ENCODE measurements at places on chromosomes 4 and X.

DNA sequence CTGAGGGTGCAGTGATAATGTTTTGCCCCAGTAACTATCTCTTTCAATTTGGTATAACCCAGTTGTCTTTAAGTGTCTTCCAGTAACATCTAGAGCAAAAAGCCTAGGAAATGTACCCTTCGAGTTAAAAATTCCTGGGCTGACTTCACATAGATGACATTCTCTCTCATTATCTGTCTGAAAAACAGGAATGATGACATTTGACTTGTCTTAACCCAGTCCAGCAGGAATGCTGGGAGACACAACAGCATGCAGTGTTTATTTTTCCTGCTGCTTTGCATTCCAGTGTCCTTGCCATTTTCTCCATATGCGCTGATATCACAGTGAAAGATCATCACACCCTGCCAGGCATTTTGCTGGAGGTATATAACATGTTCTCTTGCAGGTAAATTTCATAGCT, 130.0 kb downstream of the SOWAHB start:
- peak; percentile 38 for DNase-seq

- peak; percentile 31 for DNase-seq
These were observed 171.2 kb upstream of the NWD2 start for GRCh38 chr4:37073226-37073840.

DNA sequence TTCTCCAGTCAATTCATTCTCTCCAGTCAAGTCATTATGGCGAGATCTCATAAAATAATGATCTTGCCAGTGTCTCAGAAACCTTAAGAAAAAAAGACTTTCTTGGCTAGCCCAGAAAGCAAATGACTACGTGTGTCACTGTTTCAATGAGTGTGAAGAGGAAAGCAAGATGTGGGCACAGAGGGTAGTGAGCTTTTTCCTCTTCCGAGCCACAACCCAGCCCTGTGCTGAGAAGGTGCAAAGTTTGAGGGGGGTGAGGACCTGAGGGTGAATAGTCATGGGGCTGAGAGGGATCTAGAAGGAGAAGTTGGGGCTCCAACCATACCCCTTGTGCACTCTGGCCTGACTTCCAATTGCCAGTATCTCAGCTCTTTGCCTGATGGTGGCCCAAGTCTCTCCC, 85.6 kb upstream of the EGFL6 start:
- DNase-seq, result no peak

- DNase-seq, result no peak
These were observed 21.1 kb downstream of the MSANTD1 start for GRCh38 chr4:3269991-3270611.

Data from SK-MEL-5 (cell line).